NCI-H1092 treated with DMSO at 0.1 percent for 48 hours (cell line): ENCODE measurements at places on chromosomes 16 and 17.

DNA sequence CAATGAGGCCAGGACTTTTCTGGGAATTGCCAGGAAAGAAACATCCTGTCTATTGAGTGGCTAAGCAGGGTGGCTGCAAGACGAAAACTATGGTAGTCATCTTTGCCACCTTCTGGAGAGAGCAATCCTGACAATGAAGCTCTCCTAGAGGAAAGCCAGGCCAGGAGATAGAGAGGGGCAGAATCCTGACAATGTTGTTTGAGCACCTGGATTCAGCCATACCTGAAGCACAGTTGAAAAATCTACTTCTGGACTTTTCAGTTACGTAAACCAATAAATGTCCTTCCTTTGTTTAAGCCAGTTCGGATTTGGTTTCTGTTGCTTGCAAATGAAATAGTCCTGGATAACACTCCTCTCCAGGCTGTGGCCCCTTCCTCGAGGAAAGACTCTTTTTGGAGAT is 9.4 kb downstream of the P2RX1 start:
- no peak for DNase-seq

DNA sequence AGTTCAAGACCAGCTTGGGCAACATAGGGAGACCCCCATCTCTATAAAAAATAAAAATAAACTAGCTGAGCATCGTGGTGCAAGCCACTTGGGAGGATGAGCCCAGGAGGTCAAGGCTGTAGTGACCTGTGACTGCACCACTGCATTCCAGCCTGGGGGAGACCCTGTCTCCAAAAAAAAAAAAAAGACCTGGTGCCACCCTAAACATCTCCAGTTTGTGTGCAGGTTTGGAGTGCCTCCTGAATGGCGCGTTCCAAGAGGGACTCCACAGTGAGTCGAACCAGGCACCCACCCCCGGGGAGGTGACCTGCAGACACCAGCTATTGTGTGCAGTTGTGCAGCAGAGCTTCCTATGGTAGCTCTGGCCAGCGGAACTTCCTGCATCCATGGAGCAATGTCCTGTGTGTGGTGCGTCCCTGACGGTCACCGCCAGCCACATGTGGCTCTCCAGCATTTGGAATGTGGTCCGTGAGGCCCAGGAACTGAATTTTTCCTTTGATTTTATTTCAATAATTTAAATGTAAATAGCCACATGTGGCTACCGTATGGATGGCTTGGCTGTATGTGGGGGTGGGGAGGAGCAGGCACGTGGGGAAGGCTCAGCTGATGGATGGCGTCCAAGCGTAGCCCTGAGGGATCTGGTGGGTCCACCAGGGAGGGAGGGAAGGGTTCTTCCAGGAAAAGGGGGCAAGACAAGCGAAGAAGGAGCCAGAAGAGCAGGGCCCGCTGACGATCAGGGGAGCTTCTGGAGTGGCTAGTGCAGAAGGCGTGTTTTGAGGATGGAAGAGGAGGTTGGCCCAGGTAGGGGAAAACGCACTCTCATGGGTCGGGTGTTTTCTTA is 107.1 kb upstream of the GSE1 start:
- no peak for DNase-seq

GRCh38 chr17:76123749-76124581 is 17.1 kb downstream of the FOXJ1 start:
- DNase-seq, result no peak

DNA sequence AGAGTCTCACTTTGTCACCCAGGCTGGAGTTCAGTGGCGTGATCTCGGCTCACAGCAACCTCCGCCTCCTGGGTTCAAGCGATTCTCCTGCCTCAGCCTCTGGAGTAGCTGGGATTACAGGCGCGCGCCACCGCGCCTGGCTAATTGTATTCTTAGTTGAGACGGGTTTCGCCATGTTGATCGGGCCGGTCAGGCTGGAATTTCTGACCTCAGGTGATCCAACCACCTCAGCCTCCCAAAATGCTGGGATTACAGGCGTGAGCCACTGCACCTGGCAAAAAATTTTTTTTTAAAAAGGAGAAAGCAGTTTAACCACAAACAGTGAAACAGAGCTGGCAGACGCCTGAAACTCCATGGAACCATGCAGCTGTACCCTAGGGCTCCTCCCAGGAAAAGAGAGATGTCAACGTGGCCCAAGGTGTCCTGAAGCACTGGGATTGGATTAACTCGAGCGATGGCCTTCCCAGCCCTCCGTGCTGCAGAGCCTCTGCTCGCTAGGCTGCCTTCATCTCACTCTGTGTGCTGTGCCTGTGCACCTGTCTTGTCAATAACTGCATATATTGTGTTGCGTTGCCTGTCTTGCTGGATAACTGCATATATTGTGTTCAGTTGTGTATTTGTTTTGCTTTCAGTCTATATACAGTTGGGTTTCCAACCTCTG is 29.6 kb upstream of the FOXK2 start:
- DNase-seq, result no peak

DNA sequence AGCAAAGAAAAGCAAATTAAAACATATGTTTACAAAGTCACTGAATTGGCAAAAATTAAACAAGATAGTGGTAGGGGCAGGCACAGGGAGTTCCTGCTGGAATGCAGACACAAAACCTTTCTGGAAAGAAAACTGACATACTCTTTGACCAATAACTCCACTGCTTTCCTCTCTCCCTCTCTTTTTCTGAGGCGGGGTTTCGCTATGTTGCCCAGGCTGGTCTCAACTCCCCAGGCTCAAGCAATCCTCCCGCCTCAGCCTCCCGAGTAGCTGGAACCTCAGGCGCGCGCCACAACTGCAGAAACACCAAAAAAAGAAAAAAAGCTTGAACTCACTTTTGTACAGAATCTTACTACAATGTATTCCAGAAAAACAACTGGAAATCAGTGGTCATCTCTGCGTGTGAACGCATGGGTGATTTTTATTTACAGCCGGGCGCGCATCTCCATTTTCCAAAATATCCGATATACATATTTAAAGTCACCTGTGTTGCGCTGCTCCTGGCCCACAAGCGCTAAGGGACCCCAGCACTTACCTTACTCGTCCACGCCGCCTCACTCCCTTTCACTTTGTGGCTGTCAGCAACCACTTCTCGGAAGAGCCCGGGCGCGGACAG is 480 bp downstream of the TXNL4B start:
- no peak for DNase-seq

GRCh38 chr17:78568494-78569115 is 8.6 kb downstream of the DNAH17 start:
- DNase-seq, result no peak
